ENCODE measurements at places on chromosomes 3 and 15.

DNA sequence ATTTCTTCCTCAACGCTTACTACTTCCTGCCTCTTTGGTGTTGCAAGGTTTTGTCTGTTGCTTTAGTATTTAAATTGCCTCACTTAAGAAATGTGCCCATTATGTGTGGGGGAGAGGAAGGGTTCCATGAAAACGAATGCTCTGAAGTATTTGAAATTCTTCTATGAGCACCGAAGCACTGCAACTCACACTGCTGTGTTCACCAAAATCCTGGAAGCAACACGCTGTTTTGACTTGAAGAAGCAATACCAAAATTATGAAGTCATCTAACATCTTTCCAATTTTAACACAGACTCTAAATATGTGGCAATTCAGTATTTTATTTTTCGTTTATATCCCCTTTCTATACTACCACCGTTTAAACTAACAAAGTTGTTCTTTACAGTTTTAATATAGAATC is 101.5 kb downstream of the RBMS3 start:
- no peak for DNase-seq

DNA sequence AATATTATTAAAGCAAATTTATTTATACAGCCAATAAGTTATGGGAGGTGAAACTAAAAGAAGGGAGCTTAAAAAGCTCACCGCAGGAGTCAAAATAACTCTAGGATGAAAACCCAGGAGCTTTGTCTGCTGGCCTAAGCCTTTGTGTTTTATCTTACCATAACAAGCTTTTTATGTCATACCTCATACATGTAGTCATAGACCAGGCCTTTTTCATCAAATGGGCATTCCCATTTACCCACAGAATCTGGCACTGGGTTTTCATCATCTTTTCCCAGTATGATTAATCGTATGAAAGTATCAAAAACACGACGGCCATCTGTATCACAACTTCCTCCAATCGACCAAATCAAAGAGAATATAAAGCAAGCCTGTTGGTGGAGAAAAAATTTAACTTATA is 122.8 kb downstream of the DNAH12 start:
- no peak for DNase-seq

DNA sequence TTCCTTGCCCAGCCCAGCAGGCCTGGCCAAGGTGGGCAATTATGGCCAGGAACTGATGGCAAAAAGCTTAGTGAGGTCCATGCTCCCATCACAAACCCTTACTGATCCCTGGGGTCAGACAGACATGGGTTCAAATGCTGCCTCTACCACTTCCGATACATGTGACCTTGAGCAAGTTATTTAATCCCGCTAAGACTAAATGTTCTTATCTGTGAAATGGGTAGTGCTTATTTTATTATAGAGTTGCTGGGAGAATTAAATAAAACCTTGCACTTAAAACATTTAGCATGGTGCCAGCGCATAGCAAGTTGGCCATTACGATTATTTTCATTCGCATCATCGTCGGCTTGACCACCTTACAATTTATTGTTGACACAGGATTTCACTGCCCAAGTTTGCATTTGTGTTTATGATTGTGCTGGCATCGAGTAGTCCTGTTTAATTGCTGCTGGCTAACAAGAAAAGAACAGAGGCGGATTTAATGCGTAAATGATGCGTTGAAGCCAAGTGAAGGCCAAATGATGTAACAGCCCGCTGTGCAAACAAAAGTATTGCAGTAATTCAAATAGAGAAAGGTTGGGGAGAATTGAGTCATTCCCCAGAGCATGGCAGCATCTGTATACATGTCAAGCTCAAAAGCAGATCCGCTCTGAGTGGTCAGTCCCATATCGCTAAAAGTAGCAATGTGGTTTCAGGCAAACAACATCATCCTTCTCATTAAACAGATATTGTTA is 7.3 kb upstream of the FURIN start:
- DNase-seq = no peak

DNA sequence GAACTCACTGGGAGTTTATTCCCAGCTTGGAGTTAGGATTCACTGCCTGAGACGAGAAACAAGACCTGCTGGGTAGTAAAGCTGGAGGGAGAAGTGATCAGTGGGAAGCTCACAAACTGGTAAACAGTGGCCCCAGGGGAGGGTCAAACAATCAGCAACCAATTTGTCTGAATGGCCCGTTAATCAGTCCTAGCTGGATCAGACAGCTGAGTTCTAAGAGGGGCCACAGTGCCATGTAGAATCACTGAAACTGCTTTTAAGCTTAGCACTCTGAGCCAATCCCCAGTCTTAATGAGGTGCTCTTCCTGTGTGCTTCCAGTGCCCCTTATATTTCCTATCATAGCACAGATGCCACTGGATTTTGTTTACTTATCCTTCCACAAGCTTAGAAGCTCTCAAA is 591.7 kb downstream of the RSL24D1 start:
- DNase-seq = no peak

DNA sequence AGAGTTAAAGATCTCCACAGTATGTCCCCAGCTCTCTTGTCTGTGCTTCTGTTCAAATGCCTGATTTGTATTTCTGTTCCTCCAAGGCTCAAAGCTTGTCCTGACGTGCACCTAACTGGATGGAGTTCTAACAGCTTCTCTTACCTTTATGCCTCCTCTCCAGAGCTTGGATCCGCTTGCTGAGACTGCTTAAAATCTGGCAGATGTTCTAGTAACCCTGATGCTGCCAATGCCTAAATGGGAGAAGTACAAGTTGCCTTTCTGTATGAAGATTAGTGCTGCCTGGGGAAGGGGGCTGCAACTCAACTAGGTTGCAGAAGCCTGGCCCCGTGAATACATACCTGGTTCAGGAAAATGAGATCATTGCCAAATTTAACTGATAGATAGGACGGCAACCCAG is 354.5 kb upstream of the KCNMB2 start:
- DNase-seq = no peak

- DNase-seq = no peak
Observed at GRCh38 chr3:156614642-156615511, 59.5 kb upstream of the TIPARP start.
